ENCODE measurements at places on chromosomes 11 and 22. TPM values are rescaled to one million over a fixed set of nuclear protein-coding genes. Genes with fewer than 3 reads are reported as not detected.

LARGE2 gene
- total RNA-seq = not detected

QSER1 gene
- total RNA-seq = 9.2 TPM

ARHGAP32 gene
- 6.1 TPM for total RNA-seq

SLC17A6 gene
- total RNA-seq = not detected

CABP4 gene
- 2.0 TPM for total RNA-seq

CFAP300 gene
- total RNA-seq = not detected

GLYATL2 gene
- under 0.01 TPM for total RNA-seq

SLC6A5 gene
- not detected for total RNA-seq

TCIRG1 gene
- 45.9 TPM for total RNA-seq

MS4A3 gene
- not detected for total RNA-seq

DEPDC7 gene
- total RNA-seq = 0.11 TPM

ACRV1 gene
- not detected for total RNA-seq

GCAT gene
- 11.9 TPM for total RNA-seq

TP53AIP1 gene
- not detected for total RNA-seq

ENTHD1 gene
- not detected for total RNA-seq

MS4A15 gene
- total RNA-seq = not detected

SLC22A25 gene
- not detected for total RNA-seq

SCN2B gene
- total RNA-seq = not detected

GP1BB gene
- 3.3 TPM for total RNA-seq

PICK1 gene
- 4.5 TPM for total RNA-seq

CCDC116 gene
- total RNA-seq = under 0.01 TPM

MMP8 gene
- total RNA-seq = not detected

OR2AG2 gene
- not detected for total RNA-seq

PHF5A gene
- total RNA-seq = 62.3 TPM

TMEM151A gene
- not detected for total RNA-seq

Data from dermis lymphatic vessel endothelial cell (primary cell).